ENCODE measurements at places on chromosomes 13 and 19. TPM values are rescaled to one million over a fixed set of nuclear protein-coding genes. Genes with fewer than 3 reads are reported as not detected.

DNA sequence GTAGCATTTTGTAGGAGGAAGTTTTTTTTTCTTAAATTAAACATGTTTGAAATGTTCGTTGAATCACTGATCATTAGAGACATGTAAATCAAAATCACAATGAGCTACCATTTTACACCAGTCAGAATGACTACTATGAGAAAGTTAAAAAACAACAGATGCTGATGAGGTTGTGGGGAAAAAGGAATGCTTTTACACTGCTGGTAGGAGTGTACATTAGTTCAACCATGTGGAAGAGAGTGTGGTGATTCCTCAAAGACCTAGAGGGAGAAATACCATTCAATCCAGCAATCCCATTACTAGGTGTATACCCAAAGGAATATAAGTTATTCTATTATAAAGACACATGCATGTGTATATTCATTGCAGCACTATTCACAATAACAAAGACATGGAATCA, 122.0 kb upstream of the ARGLU1 start:
- DNase-seq: no peak

DNA sequence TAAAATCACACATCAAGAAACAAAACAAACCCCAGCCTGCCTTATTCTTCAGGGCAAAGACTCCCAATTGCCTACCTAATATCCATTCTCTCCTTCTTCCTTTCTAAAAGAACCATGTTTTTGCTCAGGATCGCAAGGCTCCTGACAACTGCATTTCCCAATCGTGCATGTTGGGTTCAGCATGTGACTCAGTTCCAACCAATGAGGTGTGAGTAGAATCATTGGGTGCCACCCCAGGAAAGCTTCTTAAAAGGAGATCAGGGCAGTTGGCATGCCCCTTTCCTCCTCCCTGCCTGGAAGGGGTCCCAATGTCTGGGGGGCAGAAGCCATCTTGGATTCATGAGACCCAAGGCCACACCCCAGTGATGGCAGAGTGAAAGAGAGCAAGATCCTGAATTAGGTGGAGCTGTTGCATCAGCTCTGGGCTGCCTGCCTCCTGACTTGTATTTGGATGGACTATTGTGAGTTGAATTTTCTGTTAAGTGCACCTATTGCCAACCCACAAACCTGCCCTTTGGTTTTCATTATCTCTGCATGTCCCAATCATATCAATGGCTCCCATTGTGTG, 26.0 kb upstream of the UBAC2 start:
- DNase-seq: peak; percentile 28

DNA sequence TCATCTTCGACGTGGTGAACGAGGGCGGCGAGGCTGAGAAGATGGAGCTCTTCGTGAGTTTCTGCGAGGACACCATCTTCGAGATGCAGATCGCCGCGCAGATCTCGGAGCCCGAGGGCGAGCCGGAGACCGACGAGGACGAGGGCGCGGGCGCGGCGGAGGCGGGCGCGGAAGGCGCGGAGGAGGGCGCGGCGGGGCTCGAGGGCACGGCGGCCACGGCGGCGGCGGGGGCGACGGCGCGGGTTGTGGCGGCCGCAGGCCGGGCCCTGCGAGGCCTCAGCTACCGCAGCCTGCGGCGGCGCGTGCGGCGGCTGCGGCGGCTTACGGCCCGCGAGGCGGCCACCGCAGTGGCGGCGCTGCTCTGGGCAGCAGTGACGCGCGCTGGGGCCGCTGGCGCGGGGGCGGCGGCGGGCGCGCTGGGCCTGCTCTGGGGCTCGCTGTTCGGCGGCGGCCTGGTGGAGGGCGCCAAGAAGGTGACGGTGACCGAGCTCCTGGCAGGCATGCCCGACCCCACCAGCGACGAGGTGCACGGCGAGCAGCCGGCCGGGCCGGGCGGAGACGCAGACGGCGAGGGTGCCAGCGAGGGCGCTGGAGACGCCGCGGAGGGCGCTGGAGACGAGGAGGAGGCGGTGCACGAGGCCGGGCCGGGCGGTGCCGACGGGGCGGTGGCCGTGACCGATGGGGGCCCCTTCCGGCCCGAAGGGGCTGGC, 52.6 kb downstream of the MAP4K1 start:
- DNase-seq: no peak

DNA sequence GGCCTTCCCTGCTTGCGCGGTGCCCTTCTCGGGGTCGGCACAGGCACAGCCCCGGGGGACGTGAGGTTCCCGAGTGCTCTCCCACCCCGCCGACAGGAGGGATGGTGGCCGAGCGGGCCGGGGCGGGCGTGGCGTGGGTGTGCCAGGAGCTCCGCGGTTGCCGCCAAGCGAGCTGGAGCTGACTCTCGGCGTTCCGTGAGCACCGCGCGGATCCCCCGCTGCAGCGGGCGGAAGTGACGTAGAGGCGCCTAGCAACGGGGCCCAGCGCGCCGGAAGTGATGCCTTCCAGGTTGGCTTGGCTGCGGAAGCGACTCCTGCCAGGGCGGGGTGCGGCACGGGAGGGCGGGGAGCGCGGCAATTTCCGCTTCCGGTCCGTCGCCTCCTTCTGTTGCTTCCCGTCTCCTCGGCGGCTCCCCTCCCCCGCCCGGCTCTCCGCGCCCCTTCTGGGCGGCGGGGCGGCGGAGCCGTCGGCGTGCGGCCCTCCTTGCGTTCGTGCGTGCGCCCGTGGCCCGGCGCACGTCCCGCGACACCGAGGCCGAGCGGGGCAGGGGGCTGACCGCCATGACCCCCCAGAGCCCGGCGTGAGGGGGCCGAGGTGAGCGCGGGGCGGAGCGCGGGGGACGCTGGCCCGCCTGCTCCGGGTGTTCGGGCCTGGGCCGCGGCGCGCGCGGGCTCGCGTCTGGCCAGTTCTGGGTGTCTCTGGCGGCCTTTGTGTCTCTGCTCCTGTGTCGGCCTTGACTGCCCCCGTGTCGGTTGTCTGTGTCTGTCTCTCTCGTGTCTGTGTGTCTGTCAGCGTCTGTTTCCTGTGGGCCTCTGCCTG, at the start of gene EPN1:
EPN1 (plus strand) TSS at position 386 of the 820 bp plus-strand sequence. CDS start 3,402 bp downstream, outside the sequence.
- peak; percentile 99 for DNase-seq

DNA sequence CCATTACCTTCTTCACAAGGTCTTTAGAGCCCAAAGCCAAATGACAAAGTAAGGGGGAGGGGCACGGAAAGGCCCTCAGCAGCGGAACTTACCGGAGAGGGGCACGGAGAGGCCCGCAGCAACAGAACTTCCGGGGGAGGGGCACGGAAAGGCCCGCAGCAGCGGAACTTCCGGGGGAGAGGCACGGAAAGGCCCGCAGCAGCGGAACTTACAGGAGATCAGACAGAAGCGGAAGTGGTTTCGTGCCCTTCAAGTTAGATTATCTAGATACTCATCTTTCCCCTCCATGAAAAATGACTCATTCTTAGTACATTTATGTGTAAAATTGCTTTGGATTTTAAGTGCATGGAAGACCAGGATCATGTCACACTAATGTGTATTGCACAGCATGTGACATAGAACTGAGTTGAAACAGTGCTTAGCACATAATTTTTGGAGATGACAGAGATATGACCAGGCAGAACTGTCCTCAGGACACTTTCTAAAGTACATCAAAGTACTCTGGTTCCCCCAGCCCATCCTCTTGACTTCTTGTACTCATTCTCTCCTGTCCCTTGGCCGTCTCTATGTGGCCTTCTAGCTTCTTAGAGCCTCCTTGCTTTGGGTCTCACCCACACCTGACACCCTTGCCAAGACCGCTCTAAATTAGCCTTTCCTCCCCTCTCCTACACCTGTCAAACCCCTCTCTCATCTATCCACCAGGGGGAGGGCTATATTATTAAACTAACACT, 25.7 kb upstream of the TPTE2 start:
- DNase-seq: peak; percentile 81

- peak; percentile 82 for DNase-seq
Measured at GRCh38 chr13:38262211-38262610, 87.4 kb upstream of the UFM1 start.

- DNase-seq: peak; percentile 34
Measured at GRCh38 chr19:51094696-51095279, 12.1 kb upstream of the KLK14 start.

- DNase-seq: no peak
Measured at GRCh38 chr13:39554371-39554770, 48.6 kb downstream of the LHFPL6 start.

DNA sequence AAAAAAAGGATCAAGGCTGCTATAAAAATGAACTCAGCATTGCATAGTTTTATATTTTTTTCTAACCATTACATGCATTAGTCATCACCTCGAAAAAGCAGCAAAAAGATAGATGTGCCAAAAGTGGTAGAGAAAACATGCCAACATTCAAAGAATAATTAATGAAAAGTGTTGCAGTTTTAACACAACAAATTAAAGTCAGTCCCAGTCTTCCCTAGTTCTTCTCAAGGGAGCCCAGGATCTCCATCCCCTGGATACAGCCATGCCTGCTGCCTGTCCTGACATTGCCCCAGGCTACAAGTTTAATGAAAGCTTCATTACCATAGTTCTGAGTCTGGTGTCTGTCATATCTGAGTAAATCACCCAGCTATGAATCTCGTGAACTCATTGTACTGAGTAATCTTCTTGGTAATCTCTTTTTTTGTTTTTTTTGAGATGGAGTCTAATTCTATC, 116.6 kb upstream of the KLF12 start:
- DNase-seq: no peak

DNA sequence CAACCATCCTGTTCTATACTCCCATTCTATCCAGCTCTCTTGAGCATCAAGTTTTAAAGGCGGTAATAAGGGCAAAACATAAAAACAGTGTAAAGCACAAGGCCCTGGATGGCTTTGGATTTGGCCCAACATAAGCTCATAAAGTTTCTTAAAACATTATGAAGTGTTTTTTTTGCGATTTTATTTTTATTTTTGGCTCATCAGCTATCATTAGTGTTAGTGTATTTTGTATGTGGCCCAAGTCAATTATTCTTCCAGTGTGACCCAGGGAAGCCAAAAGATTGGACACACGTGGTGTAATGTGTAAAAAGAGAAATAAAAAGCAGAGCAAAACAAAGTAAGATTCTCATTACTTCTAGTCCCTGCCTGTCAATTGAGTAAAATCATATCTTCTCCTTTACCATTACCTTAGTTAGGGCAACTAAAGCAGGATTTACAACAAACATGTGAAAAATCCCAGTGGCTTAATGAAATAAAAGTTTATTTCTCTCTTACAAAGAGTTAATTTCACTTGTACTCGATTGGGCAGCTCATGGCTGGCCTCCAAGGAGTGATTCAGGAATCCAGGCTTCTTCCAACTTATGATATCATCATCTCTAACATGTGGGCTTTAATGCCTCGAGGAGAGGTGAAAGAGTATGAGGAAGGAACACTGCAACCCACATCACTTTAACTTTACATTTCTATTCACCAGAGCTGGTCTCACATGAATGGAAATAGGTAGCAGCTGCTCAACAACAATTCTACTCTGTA, 725.2 kb upstream of the SLITRK1 start:
- DNase-seq: no peak

- no peak for DNase-seq
Measured at GRCh38 chr19:16928916-16929315, 40.1 kb downstream of the F2RL3 start.

DNA sequence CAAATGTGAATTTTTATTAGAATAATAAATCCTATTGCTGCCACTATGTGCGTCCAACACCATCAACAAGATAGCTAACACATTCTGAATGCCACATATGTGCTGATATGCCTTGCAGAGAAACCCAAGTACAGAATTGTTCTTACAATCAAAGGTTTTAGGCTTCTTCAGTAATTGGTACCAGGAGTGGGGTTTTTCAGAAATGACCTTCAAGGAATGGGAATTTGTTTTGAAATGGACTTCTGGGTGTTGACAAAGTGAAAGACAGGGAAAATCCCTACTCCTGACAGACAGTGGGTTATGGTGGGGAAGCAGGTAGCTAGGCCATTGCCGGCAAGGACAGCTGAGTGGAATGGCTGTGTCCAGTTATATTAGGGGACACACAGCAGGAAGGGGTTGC, 5.7 kb downstream of the SYT3 start:
- DNase-seq: no peak

- peak; percentile 61 for DNase-seq
Measured at GRCh38 chr13:21670006-21670882, 629 bp upstream of the FGF9 start.

DNA sequence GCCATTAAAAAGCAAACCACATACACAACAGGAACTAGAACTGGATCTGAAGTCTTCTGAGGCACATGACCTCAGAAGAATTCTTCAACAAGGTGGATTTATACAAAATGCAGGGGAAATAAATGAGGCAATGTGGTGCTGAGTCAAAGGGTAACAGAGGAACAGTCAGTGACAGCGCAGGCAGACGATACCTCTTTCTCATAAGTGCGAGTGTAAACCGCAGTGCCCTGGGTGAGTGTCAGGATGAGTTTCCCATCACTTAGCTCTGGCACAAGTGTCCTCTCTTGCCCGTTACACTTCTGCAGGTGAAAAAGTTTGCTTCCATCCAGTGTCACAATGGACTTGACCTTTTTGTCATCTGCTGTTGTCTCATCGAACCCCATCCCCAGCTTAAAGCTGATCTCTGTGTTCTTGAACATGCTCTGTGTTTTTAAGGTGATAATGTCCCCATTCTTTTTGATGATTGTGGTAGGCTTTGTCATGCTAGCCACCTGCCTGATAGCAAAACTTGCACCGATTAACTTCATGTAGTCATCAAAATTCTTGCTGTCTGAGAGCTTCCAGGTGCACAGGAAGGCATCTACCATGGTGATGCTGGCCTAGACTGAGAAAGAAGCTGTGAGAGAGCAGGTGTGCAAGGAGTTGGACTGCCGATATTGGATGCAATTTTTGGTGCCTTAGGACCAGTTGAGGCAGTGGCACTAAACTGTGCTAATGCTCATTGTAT, 97.3 kb downstream of the AKAP11 start:
- DNase-seq: no peak

DNA sequence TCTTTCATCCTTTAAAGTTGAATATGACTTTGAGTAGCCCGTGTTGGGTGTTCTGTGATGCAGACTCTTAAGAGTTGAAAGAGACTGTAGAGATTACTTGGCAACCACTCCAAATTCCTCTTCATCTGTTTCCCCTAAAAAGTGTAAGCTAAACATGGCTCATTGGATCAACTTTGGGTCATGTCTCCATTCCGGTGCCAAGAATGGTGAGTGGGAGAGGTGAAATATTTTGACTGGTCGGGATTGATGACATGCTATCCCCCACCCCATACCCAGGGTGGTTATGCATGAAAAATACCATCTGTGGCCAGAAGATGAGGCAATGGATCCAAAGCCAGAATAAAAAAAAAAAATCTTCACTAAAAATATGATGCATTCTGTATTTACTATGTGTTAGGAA, 281.3 kb upstream of the SOX21 start:
- no peak for DNase-seq

KCTD15 gene
- 9.9 TPM for total RNA-seq

CGB8 gene
- not detected for total RNA-seq

RAB3A gene
- 4.2 TPM for total RNA-seq

SPIB gene
- 0.75 TPM for total RNA-seq

ZNF350 gene
- 7.2 TPM for total RNA-seq

F10 gene
- total RNA-seq: not detected

CGB7 gene
- total RNA-seq: not detected

MIER2 gene
- total RNA-seq: 44.1 TPM

Measured in A673 (cell line).